ENCODE measurements at places on chromosomes 6 and 20. TPM values are rescaled to one million over a fixed set of nuclear protein-coding genes. Genes with fewer than 3 reads are reported as not detected.
A peak's percentile ranks its signal among the peaks of the same experiment; 100 is the strongest.

- no peak overlapping the region for H3K4me3 ChIP-seq
- H3K4me1 ChIP-seq: no peaks in the 10 kb centered on the region
- DNase-seq: no peak
- H3K27ac ChIP-seq: no peak overlapping the region
- H3K27me3 ChIP-seq: no peaks in the 10 kb centered on the region
Measured at GRCh38 chr20:37282556-37282955, 6.9 kb upstream of the MANBAL start.

GRCh38 chr6:23608931-23609435 is 517.0 kb upstream of the NRSN1 start:
- DNase-seq: no peak
- H3K27ac ChIP-seq: no peak overlapping the region
- no peaks in the 10 kb centered on the region for H3K4me1 ChIP-seq
- H3K36me3 ChIP-seq: no peaks in the 10 kb centered on the region
- no peak overlapping the region for H3K4me3 ChIP-seq
- no peaks in the 10 kb centered on the region for H3K27me3 ChIP-seq

DNA sequence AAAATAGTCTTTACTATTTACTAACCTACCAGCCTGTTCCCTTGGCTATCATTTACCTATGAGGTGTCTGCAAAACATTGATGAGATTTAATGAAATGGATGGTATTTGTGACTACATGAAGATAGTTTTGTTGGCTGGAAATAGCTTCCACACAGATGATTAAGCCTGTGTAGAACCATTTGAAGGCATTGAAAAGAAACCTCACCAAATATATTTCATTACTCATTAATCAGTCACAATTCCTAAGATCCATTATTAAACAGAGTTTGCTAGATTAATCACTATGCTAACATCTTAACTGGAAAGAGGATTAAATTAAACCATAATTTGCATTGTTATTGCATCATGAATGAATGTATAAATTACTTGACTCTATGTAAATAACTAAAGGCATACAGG is 560.3 kb downstream of the BMP2 start:
- H3K36me3 ChIP-seq: no peaks in the 10 kb centered on the region
- DNase-seq: no peak
- no peaks in the 10 kb centered on the region for H3K4me1 ChIP-seq
- H3K27ac ChIP-seq: no peak overlapping the region
- no peak overlapping the region for H3K4me3 ChIP-seq
- H3K27me3 ChIP-seq: no peaks in the 10 kb centered on the region

- H3K27me3 ChIP-seq: no peaks in the 10 kb centered on the region
- H3K27ac ChIP-seq: no peak overlapping the region
- H3K4me3 ChIP-seq: no peak overlapping the region
Measured at GRCh38 chr6:11412011-11412424, 125.5 kb upstream of the TMEM170B start.

DNA sequence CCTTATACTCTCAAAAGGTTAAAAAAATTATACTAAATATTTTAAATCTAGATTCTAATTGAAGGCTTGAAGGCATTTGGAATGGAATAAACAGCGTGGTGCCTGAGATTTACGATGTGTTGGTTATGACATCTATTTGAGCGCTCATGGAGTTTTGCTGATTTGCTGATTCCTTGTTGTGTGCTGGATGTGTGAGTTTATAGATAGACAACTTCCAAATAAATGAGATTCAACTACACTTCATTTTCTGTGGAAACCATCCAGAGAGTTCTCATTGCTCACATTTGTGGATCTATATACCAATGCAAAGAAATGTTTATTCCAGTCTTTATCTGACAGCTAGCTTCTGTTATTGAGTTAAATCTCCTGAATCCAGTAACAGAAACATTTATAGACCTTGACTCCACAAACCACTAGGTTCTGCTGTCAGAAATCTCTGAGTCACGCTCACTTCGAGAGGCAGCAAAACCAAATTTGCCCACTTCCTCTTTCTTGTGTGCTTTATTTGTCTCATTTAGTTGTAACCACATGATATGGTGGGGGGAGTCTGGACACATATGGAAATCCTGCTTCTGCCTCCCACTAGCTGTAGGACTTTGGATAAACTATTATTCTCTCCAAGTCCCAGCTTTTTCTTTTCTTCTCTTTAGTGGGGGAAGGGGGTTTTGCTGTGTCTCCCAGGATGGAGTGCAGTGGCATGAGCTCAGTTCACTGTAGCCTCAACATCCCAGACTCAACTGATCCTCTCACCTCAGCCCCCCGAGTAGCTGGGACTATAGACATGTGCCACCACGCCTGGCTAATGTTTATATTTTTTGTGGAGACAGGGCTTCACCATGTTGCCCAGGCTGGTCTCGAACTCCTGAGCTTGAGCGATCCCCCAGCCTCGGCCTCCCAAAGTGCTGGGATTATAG is 54.5 kb downstream of the IPCEF1 start:
- no peaks in the 10 kb centered on the region for H3K27me3 ChIP-seq
- DNase-seq: no peak
- no peak overlapping the region for H3K27ac ChIP-seq
- H3K4me1 ChIP-seq: peaks cover 10% of the 10 kb centered on the region
- no peaks in the 10 kb centered on the region for H3K36me3 ChIP-seq
- H3K4me3 ChIP-seq: no peak overlapping the region

DNA sequence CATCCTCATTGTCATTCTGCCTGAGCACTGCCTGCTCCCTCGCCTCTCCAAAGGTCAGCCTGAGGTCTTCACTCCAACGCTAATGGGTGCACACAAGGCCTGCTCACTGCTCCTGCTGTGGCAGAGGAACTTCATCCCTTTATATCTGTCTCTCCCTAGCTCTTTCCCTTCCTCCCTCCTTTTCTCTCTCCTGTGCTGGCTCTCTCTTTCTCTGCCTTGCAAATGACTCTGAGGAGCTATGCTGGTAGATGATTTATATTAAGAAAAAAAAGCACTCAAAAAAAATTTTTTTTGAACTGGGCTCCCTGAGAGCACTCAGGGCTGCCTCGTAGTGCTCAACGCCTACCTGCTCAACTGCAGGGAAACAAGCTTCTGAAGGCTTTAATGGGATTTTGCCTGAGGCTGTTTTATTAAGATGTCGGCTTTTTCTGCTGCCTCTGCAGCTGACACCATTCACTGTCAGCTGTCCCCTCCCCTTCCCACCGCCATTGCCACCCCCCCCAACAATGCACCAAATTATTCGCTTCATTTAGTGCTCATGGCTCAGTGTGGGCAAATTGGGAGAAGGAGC is 137.7 kb upstream of the DEFB112 start:
- no peak for DNase-seq
- no peaks in the 10 kb centered on the region for H3K36me3 ChIP-seq
- H3K4me1 ChIP-seq: no peaks in the 10 kb centered on the region
- no peak overlapping the region for H3K4me3 ChIP-seq
- H3K27ac ChIP-seq: no peak overlapping the region
- H3K27me3 ChIP-seq: no peaks in the 10 kb centered on the region

- H3K36me3 ChIP-seq: no peaks in the 10 kb centered on the region
- H3K27ac ChIP-seq: peak overlapping the region; percentile 76
- no peak for DNase-seq
- H3K4me1 ChIP-seq: peaks cover 26% of the 10 kb centered on the region
- no peaks in the 10 kb centered on the region for H3K27me3 ChIP-seq
Measured at GRCh38 chr6:9143140-9143539, 707.8 kb upstream of the SLC35B3 start.

- H3K27me3 ChIP-seq: no peaks in the 10 kb centered on the region
- H3K36me3 ChIP-seq: no peaks in the 10 kb centered on the region
- peaks cover 9% of the 10 kb centered on the region for H3K4me1 ChIP-seq
Measured at GRCh38 chr20:10708351-10709185, 34.8 kb upstream of the JAG1 start.

DLK2 gene
- total RNA-seq: 19.1 TPM

CALHM4 gene
- total RNA-seq: not detected

EPPIN gene
- not detected for total RNA-seq

SLC32A1 gene
- total RNA-seq: not detected
